HTR-8/SVneo (cell line): ENCODE measurements at places on chromosomes 6 and 20.

DNA sequence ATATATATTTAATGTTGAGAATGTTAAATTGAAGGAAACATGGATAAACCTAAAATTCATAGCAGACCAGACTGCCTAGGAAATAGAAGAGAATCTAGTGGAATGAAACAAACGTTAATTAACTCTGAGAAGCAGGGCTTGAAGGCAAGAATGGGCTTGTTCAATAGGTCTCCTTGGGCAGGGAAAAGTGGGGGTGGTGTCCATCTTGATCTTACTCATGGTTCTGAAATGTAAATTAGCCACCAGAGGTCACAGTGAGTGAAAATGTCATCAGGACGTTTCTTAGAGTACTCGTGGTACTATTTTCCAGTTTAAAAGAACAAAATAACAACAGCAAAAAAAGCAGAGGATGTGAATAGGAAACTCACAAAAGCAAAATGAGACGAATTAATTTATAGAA is 66.8 kb upstream of the BTBD3 start:
- DNase-seq, result peak; percentile 51

DNA sequence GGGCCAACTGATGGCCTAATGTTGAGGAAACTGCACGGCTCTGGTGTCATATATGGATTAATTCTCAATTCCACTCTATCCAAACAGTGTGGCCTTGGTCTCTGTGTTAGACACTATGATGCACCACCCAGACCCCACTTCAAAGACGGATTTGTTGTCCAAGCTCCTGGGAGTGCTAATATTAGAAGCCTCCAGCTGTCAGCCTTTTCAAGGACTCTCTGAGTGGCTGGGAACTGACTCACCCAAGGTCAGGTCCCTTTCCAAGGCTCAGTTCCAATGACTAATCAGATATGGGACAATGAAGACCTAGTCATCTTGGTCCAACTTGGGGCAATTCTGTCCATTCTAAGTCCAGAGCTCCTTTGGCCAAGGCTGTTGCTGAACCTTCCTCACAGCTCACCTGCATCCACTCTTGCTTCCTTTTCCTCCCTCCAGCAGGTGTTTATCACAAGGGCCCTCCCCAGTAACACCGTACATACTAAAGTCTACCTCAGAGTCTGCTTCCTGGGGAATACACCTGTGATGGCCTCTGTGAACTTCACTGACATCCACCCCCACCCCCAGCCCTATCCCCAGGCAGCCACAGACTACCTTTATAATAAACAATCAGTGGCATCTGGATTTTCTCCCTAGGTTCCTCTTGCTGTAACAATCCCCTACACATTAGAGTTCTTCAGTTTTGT is 7.2 kb upstream of the IL20RA start:
- DNase-seq, result no peak

- DNase-seq, result peak; percentile 75
These were observed 55.7 kb upstream of the TNFAIP3 start for GRCh38 chr6:137811121-137811915.

DNA sequence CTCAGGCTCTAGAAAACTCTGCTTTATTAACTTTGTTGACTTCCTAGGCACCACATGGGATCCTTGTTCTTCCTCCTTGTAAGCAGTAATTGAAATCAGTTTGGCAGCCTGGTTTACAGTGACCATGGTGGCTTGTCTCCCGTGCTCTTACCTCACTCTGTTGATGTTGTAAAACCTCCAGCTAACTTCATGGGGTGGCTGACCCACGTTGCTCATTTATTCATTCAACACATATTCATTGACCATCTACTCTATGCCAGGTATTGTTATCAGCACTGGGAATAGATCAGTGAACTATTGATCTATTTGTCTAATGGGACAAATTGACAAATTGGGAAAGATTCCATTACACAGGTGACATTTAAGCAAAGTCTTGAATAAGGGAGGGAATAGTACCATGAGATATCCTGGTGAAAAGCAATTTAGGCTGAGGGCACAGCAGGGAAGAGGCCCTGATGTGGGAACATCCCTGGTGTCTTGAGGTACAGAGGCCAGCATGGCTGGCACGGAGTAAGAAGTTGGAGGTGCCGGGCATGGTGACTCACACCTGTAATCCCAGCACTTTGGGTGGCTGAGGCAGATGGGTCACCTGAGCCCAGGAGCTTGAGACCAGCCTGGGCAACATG is 19.1 kb downstream of the ESR1 start:
- DNase-seq, result no peak

- DNase-seq, result no peak
These were observed 197.3 kb upstream of the NT5E start for GRCh38 chr6:85252552-85252951.

DNA sequence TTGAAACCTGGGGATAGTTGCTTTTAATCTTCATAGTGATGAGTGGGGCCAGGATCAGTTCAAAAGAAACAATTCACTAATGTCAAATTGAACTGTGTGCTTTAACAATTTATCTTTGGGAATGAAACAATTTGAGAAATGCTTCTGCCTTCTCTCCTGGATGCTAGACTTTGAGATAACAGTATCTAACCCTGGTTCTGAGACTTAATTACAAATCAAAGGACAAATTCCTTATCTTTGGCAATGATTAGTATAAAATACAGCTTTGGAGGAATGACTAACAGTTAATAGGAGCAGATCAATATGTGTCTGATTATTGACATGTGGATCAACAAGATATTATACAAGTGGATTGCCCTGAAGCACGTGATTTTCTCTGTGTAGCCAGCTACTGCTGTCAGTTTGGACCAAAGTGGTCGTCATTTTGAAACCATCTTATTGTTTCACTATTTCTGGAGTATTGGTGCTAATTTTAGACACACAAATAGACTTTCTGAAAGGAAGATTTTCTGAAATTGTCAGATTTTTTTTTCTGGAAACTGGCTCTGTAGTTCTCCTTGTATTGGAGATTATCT is 6.2 kb upstream of the FLRT3 start:
- DNase-seq, result no peak

DNA sequence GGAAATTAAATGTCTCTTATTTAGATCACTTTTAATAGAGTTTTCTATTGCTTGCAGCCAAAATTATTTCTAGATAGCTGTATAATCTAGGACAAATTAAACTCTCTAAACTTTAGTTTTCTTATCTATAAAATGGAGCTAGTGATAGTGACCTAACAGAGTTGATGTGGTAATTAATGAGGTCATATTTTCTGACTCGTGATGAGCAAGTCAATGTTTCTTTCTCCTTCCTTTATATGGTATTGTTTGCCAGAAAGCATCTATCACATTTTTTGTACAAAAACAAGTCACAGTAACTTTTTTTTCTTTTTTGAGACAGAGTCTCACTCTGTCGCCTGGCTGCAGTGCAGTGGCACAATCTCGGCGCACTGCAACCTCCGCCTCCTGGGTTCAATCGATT is 267.7 kb downstream of the FARS2 start:
- no peak for DNase-seq

GRCh38 chr6:21915707-21916260 is 322.2 kb downstream of the SOX4 start:
- peak; percentile 15 for DNase-seq

DNA sequence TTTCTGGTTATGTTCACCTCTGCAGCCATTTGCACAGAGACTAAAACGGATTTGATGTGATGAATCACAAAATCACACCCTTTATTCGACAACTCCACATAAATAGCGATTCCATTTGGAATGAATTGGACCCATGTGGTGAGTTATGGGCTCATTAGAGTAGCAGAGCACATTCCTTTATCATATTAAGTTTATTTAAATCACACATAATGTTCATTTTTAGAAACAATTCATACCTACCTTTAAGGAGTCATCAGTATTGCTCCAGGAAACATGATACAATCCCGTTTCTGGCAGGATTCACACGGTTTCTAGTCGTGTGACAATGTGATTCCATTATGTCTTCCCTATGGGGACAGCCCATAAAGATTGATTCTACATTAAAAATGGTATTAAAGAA is 303.5 kb downstream of the CDH4 start:
- no peak for DNase-seq

GRCh38 chr6:113401231-113401630 is 455.9 kb upstream of the MARCKS start:
- no peak for DNase-seq

DNA sequence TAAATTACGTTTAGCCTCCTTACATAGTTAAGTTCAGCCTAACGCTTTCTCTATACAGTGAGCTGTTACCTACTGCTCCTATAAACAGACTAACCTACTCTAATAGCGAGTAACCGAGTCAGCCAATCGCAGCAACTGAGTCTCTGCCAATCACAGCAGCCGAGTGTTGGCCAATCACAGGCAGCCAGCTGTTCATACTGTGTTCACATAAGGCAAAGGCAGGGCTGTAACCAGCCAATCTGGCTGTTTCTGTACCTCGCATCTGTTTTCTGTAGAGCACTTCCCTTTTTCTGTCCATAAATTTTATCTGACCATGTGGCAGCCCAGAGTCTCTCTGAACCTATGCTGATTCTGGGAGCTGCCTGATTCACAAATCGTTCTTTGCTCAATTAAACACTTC is 263.9 kb upstream of the JARID2 start:
- no peak for DNase-seq

DNA sequence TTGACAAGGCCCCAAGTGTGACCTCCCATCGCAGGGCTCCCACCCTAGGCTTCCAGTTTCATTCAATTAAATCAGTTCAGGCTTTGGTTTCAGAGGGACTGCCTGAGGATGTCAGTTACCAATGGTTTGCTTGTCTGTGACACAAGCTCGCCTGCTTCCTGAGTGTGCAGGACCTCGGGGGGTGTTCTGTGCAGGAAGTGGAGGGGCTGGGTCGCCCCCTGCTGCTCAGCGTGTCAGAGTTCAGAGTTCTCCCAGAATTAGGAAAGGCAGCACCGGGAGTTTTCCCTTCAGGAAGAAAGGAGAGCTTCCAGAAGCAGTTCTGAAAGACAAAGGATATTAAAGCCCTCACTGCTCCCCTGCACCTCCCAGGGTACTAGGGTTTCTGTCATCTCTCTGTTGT is 50.8 kb upstream of the TGM3 start:
- DNase-seq, result no peak

- DNase-seq, result no peak
These were observed 42.6 kb downstream of the IRF4 start for GRCh38 chr6:434051-434705.

DNA sequence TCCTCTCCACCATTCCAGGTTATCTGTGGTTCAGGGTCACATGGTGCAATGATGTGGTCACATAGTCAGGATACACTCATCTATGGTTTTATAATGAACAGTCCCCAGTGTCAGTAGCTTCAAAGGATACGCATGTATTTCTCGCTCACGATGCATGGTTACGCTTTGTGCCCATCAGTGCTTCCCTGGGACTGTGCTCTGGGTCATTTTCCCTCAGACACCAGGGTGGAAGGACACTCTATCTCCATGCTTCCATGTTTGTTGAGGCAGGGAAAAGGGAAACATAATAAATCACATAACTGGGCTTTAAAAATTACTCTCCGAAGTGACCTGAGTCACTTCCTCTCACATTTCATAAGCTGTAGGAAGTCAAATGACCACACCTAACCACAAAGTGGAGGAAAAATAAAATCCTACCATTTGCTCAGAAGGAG is 394.8 kb upstream of the NOX3 start:
- peak; percentile 13 for DNase-seq

DNA sequence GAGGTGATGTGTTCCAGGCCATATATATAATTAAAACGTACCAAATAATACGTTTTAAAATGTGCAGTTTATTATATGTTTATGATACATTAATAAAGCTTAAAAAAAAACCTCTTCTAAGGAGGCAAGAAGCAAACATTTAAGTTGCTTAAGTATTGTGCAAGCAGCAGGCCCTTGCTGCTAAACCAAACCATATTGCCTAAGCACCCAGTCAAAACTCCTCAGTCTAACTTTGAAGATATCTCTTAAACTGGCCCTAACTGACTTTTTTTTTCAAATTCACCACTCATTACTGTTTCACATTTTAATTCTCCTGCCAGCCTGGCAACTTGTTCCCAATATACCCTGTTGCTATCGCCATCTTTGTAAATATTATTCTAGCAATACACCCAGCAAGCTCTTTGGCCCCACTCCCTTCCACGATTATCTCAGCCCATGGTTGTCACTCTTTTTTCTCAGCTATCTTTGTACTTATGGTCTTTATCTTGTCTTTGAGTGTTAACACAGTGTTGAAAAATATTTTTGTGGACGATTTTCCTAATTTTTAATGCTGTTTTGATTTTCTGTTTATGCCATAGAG is 60.9 kb downstream of the C6orf58 start:
- no peak for DNase-seq

DNA sequence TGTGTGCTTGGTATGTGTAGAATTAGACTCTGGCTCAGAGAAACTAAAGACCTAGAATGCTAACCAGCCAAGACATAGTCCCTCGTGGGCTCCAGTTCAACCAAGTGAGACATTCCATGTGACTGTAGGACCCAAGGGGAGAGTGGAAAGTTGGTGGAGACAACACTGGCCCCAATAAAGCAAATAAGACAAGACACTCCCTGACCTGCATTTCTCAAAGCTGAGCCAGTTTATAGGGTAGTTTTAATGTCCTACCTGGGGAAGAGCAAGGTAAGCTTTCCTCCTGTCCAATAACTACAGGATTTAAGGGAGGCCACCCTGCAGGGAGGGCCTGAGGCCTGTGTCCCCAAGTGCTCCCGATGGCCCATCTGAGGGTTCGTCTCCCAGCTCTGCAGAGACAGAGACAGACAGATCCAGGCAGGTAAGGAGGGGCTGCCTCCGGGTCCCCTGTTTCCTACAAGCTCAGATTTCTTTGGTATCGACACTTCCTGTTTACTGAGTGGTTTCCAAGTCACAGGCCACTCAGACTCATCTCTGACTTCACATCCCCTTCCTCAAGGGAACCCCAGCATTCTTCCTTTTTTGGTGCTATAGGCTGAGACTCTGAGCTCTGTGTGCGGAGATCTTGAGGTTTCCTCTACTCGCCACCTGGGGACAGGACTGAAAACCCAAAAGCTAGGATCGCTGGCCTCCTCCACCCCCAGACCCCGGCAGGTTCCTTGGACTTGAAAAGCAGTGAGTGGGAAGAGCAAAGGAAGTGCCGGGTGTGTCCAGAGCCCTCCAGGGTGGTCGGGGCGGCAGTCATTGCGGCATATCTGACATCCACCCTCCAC is 92.4 kb downstream of the PRND start:
- DNase-seq, result no peak

DNA sequence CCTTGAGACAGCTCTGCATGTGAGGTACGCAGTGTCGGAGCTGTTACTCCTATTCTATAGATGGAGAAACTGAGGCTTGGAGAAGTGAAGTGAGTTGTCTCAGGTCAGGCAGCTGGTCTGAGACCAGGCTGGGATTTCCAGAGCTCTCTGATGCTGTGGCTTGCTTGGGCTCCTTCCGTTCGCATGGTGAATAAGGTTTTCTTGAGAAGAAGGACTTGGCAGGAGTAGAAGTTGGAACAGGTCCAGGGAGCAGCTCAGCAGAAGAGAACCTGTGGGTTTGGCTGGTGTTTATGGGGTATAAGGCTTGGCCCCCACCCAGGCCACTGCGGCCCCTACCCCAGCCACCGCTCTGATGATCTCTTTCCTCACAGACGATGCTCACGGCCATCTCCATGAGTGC is 7.4 kb downstream of the SLC12A5 start:
- no peak for DNase-seq

GRCh38 chr6:154637392-154637791 is 95.8 kb upstream of the SCAF8 start:
- no peak for DNase-seq
